ENCODE measurements at places on chromosomes 5 and 9.
A peak's percentile ranks its signal among the peaks of the same experiment; 100 is the strongest.

DNA sequence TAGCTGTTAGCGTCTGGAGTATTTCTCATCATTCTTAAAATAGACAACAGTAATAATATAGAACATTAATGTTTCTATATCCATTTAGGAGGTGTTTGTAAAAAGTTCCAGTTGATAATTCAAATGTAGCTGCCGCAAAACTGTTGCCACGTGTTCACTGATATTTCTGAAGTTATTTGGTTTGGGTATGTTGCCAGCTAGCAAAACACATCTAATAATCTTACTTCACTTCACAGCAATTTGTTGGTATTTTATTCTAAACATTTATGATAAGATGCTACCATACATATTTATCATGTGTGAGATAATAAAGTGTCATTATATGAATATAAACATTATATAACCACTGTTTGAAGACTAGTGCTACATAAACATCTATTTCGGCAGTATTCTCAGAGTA lies 101.6 kb downstream of the CDH12 start:
- DNase-seq, result no peak

DNA sequence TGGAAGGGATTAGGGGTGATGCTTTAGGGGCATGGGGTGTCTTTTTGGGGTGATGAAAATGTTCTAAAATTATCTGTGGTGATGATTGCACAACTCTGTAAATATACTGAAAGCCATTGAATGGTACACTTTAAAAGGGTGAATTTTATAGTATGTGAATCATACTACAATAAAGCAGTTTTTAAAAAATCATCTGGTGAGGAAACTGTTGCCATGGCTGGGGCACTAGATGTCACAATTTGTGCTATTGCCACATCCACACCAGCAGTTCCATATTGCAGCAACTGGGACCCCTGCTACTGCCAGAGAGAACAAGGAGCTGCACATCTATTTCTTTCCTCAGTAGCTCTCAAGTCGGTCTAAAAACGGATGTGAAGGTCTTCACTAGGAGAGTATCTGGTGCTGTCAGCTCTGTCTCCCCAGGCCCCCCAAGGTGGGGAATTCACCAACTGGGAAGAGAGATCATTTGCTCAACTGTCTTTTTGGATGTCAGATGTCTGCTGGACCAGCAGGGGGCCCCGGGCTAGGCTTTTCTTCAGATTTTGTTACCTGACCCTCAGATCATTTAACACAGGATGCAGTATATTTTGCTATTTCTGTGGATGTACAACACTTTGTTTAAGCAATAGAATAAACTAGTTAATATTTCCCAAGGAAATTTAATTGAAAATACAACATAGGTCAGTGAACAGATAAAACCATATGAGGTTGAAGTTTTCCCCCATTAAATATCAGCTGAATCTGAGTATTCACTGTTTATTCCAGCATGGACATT lies 13.2 kb downstream of the CMYA5 start:
- DNase-seq, result peak; percentile 34

DNA sequence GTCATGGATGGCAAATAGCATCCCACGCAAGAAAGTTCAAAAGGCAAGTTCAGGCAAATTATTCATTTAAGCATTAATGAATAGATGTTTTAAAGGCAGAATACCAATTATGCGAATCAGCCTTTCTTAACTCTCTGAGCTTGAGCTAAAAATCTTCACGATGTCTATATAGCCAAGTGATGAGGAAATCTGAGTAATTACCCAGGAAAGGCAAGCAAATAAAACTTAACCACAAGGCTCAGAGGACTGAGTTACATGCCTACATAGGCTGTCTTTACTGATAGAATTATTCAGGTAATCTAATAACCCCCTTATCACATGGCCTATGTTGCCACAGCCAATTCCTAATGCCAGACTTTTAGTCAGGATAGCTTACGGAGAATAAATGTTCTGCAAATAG lies 120.8 kb upstream of the MTAP start:
- no peak for DNase-seq

DNA sequence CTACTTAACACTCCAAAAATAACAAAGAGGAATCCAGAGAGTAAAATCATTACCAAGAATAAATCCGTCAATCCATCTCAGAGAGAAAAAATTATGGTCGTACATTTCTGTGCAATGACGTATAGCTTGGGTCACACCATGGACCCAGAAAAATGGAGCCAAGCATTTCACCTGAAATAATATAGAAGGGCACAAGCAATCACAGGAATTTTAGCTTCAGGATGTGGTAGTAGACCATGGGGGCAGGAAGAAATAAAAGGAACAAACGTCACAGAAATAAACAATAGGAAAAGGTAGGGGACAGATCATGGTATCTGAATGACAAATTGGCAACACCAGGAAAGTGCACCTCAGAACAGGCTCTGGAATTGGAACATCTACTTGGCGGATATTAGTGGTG lies 231.0 kb downstream of the PLK2 start:
- DNase-seq, result no peak

GRCh38 chr5:92353107-92354030 lies 970.3 kb upstream of the ARRDC3 start:
- no peak for DNase-seq

DNA sequence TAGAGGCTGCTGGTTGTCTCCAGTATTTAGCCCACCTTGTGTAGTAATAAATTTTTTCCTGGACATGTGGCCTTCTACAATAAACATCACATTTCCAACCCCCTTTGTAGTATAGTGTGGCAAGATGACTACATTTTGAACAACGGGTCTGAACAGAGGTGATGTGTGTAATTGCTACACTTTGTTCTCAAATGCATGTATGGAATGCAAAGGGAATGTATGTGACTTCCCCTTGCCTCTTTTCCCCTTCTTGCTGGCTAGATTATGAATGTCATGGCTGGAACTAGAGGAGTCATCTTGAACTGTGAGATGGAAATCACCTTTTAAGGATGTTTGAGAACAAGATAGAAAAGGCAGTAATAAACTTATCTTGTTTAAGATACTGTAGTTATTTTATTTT lies 54.5 kb downstream of the PRR16 start:
- DNase-seq, result no peak

- no peak for DNase-seq
Observed at GRCh38 chr9:21580636-21581378, 98.7 kb upstream of the IFNE start.

DNA sequence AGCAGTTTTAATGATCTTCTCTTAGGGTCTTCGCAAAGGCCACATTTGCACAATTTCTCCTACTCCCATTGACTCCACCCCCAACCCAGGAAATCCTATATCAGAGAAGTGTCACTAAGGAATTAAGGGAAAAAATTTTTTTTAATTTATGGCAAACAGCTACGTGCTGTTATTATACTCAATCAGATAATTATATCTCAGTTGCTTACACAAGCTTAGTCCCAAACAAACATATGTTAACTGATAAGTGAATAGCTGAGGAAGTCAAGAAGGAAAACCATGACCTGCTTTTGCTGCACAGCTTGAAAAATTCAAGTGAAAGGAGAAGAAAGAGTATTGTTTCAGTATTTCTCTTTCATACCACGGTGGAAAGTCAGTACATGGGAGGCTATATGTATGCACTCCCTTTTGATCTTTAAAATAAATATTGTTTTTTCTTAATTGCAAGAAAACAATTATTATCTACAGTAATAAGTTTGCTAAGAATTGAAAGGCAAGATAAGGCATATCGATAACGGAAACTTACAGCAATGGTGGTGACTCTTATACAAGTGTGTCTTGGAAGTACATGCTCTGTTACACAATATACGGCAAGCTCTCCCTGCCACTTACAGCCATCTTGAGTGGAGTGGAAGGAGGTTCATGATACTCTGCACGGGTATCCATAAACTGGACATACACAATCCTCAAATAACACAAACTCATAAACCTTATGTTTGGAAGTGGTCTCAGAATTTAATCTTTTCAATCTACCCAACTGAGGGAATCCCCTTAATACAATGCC lies 167.9 kb upstream of the FREM1 start:
- DNase-seq, result no peak

- DNase-seq, result no peak
Observed at GRCh38 chr5:131270809-131271208, 7.0 kb downstream of the CDC42SE2 start.

DNA sequence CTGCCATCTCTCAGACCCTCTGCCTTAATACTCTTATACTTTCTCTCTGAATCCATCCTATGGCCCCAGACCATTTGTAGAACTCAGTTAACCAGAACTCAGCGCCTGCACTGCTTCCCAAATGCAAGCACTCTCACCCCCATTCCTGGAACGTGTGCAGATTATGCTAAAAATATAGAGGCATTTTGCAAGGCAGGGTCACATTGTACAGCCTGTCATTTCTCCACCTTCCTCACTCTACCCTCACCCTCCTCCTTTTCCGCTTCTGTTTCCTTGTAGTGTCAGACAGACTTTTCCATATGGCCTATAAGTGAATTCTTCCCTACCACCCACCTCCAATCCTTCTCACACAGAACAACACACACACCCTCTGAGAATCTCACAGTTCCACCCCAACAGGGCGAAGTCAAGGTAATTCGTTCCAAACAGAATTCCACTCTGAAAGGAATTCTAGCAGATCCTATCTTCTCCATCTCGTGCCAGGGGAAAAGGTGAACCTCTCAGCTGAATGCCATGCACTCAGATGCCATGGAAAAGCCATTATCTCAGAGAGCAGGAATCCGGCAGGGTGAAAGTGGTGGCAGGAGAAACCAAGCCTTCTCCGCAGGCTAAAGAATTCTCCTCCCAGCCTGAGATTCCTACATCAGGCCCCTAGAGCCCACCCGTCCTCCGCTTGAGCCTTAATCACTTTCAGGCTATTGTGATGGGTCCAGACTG lies 25.3 kb downstream of the GGTA1 start:
- no peak for DNase-seq

- no peak for DNase-seq
Observed at GRCh38 chr5:25849270-25849669, 1189.1 kb downstream of the CDH9 start.

- DNase-seq, result peak; percentile 5
Observed at GRCh38 chr5:543351-543750, 19.1 kb upstream of the SLC9A3 start.

Measured in activated naive CD4-positive, alpha-beta T cell treated with anti-CD3 and anti-CD28 coated beads, Interleukin-2, amount 50 U/mL, for 16 hours (primary cell).